ENCODE measurements at places on chromosomes 2 and 18. TPM values are rescaled to one million over a fixed set of nuclear protein-coding genes. Genes with fewer than 3 reads are reported as not detected.

Gene ASXL3
- total RNA-seq, result 6.9 TPM

Gene UGT1A5
- total RNA-seq, result not detected

Gene PASK
- 8.8 TPM for total RNA-seq

Gene PSMD14
- total RNA-seq, result 71.0 TPM

Gene HDLBP
- 437 TPM for total RNA-seq

- no peaks in the 10 kb centered on the region for H3K4me1 ChIP-seq
- H3K27ac ChIP-seq, result no peak overlapping the region
- no peaks in the 10 kb centered on the region for H3K36me3 ChIP-seq
Observed at GRCh38 chr2:2238726-2239269, 92.3 kb downstream of the MYT1L start.

- H3K27ac ChIP-seq, result no peak overlapping the region
- no peaks in the 10 kb centered on the region for H3K27me3 ChIP-seq
- H3K4me1 ChIP-seq, result peaks cover under 1% of the 10 kb centered on the region
Observed at GRCh38 chr2:72980535-72981217, 63.4 kb downstream of the EMX1 start.

- no peaks in the 10 kb centered on the region for H3K4me1 ChIP-seq
- H3K4me3 ChIP-seq, result no peak overlapping the region
- no peak overlapping the region for H3K27ac ChIP-seq
- DNase-seq, result no peak
- no peaks in the 10 kb centered on the region for H3K27me3 ChIP-seq
- no peaks in the 10 kb centered on the region for H3K36me3 ChIP-seq
Observed at GRCh38 chr2:223597076-223597475, 5.1 kb downstream of the SCG2 start.

DNA sequence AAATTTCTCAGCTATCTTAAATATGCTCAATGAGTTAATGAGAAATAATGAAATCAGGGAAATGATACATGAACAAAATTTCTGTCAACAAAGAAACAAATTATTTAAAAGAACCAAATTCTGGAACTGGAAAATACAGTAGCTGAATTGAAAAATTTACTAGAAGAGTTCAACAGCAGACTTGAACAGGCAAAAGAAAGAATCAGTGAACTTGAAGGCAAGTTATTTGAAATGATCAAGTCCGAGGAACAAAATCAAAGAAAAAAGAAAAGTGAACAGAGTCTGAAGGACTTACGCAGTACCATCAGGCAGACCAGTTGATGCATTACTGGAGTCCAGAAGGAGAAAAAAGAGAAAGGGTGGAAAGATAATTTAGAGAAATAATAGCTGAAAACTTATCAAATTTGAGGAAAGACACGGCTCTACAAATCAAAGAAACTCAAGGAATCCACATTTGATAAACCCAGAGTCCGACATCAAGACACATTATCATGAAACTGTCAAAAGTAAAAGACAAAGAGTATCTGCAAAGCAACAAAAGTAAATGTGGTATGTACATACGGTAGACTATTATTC lies 83.6 kb downstream of the CCDC138 start:
- peaks cover 4% of the 10 kb centered on the region for H3K36me3 ChIP-seq
- no peak for DNase-seq
- no peak overlapping the region for H3K4me3 ChIP-seq

DNA sequence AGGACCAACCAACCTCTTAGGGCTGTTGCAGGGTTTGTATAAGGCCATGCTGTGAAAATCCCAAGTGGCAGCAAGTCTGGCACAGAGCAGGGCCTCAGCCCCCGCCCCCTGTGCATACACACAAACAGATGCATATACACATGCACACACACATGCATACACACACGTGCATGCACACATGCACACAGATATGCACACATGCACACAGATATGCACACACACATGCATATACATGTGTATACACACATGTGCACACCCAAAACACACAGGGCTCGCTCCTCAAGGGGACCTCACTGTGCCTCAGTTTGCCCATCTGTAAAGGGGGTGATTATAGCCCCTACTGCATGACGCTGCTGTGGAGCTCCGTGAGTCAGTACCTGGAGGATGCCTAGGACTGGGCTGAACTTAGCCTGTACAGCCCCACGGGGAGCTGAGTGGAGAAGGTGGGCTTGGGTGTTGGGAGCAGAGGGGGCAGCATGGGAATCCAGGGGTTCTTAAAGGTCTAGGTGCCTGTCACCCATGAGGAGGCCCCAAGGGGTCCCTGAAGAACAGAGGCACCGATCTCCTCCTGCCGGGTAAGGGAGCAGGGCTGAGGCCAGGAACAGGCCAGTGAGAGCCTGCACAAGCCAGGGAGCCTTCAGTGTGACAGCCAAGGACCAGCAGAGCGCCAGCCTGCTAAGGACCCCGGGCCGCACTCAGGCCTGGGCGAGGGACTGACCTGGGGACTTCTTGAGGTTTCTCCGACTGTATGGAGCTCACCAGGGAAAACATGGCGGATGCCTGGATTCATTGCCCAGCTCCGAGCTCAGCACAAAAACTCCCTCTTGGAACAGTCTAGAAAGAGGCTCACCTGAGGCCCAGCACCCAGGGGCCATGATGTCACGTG lies 24.0 kb upstream of the ALPI start:
- no peaks in the 10 kb centered on the region for H3K4me1 ChIP-seq
- H3K36me3 ChIP-seq, result no peaks in the 10 kb centered on the region
- DNase-seq, result no peak
- no peaks in the 10 kb centered on the region for H3K27me3 ChIP-seq
- no peak overlapping the region for H3K4me3 ChIP-seq

DNA sequence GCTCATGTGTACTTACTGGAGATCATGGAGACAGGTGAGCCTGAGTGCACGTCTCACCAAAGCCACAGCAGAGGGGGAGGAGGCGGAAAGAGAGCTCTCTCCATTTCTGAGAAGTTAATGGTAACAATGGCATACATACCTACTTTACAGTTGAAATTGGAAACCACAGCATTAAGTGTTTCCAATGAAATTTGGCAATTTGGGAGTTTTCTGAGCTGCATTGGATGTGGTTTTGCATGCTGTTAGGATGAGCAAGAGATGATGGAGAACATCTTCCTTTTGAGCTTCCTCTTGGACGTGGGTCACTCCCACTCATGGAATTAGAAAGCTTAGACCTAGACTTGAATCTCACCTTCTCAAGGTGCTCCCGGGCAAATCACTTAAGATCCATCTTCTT lies 25.5 kb upstream of the IL37 start:
- no peak overlapping the region for H3K4me3 ChIP-seq
- no peaks in the 10 kb centered on the region for H3K36me3 ChIP-seq
- no peaks in the 10 kb centered on the region for H3K27me3 ChIP-seq
- no peak overlapping the region for H3K27ac ChIP-seq

DNA sequence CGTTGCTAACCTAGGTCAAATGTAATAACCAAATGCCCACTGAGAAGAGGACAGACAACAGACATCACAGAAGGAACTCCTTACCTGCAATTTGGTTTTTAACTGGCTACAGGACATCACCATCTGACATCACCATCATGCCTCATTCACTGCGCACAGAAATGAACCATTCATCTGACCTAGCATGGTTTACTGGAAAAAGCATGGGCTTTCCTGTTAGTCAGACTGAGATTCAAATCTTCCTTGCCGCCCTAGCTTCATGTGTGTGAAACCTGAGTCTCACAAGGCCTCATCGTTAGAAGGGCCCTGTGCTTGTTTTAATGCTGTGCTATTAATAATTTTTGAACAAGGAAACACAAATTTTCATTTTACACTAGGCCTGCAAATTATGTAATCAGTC lies 1.1 kb upstream of the HIBCH start:
- H3K4me3 ChIP-seq, result no peak overlapping the region
- H3K27me3 ChIP-seq, result no peaks in the 10 kb centered on the region
- H3K27ac ChIP-seq, result peak overlapping the region; percentile 72
- H3K36me3 ChIP-seq, result no peaks in the 10 kb centered on the region
- peaks cover 5% of the 10 kb centered on the region for H3K4me1 ChIP-seq
- no peak for DNase-seq

DNA sequence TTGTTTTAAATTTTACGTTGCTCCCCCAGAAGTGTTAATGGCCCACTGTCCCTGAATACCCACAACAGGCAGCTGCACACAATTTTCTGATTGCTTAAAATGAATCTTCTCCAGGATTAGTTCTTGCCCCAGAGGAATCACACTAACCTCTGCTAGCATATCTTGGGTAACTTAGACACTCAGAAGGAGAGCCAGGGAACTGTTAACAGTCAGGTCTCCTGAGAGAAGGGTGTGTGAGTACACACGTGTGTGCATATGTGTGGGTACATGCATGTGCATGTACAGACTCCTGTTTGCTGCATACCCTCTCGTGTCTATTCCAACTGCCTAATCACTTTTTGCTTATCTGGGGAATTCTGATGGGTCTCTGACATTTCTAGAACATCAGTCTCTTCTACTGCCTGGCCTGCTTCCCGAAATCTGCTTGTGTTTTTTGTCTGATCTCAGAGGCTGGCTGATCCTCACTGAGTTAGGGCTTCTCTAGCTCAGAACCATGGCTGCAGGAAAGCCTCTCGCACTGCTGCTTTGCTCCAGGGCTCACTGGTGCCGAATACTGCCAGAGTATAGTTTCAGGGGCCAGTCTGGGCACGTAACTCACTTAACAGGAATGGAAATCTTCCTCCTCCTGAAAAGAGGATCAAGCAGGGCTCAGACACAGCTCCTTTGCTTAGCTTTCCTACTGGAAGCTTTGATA lies 62.8 kb downstream of the PRELID3A start:
- no peaks in the 10 kb centered on the region for H3K4me1 ChIP-seq
- no peaks in the 10 kb centered on the region for H3K36me3 ChIP-seq
- H3K4me3 ChIP-seq, result no peak overlapping the region
- no peaks in the 10 kb centered on the region for H3K27me3 ChIP-seq

DNA sequence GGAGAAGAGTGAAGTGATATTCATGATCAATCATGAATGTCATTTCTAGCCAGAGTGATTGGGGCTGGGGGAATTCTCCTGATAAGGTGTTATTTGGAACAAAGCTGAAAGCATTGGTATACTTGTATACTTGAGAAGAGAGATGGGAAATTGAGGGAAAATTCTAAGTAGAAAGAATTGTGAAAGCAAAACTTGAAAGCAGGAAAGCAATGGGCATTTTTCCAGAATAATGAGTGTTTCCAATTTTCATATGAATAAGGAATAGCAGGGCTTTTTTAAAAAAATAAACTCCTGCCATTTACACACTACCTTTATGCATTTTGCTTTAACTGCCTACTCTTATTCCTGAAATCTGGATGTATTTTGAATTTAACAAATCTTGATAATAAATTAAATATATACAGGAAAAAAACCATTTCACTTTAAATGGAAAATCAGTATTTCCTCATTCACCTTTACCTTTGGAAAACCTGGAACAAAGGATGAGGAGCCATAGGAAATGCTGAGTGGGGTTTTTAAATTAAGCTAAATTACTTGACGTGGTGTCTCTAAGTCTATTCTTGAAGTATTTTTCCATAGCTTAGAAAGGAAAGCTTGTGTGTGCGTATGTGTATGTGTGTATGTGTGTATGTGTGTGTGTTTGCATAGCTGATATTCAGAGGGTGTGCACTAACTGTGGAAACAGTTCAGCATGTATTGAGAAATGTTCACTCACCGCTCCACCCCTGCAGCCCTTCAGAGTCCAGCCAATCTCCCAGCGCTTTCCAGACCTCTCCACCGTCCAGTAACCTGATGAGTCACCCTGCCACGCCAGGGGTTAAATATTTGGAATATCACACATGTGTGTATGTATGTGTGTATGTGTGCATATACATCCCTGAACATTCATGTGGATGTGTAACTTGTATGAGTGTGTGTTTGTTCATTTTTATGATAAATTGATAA lies 427.3 kb downstream of the THSD7B start:
- H3K27ac ChIP-seq, result no peak overlapping the region
- no peaks in the 10 kb centered on the region for H3K4me1 ChIP-seq
- peak; percentile 45 for DNase-seq
- H3K36me3 ChIP-seq, result no peaks in the 10 kb centered on the region
- no peak overlapping the region for H3K4me3 ChIP-seq

- no peak overlapping the region for H3K4me3 ChIP-seq
- no peaks in the 10 kb centered on the region for H3K36me3 ChIP-seq
- no peaks in the 10 kb centered on the region for H3K27me3 ChIP-seq
- peaks cover 22% of the 10 kb centered on the region for H3K4me1 ChIP-seq
Observed at GRCh38 chr2:1595274-1595673, 149.0 kb downstream of the PXDN start.

- H3K4me1 ChIP-seq, result peaks cover 6% of the 10 kb centered on the region
- DNase-seq, result no peak
- H3K36me3 ChIP-seq, result no peaks in the 10 kb centered on the region
- H3K27me3 ChIP-seq, result no peaks in the 10 kb centered on the region
- H3K4me3 ChIP-seq, result no peak overlapping the region
Observed at GRCh38 chr2:234444242-234444730, 52.6 kb downstream of the ARL4C start.

All from hepatocyte (in vitro differentiated cells).